ENCODE measurements at places on chromosomes 4 and X.
A peak's percentile ranks its signal among the peaks of the same experiment; 100 is the strongest.

- DNase-seq: no peak
Measured at GRCh38 chr4:173777921-173778320, 247.9 kb upstream of the HAND2 start.

GRCh38 chr4:82230306-82230705, 143.5 kb downstream of the HNRNPD start:
- DNase-seq: no peak

GRCh38 chrX:13955095-13955647, 74.5 kb downstream of the GEMIN8 start:
- no peak for DNase-seq

GRCh38 chrX:13550346-13550745, 19.1 kb upstream of the EGFL6 start:
- no peak for DNase-seq

DNA sequence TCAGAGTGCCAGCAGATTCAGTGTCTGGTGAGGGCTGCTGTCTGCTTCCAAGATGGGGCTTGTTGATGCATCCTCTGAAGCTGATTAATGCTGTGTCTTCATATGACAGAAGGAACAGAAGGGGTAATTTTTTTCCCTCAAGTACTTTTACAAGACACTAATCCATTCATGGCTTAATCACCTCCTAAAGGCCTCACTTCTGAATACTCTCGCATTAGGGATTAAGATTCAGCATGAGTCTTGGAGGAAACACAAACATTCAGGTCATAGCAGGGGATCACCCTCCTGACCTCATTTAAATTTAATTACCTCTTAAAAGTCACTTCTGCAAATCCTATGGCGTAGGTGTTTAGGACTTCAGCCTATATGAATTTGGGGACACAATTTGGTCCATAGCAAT, 1145.5 kb upstream of the PCDH10 start:
- DNase-seq: no peak

DNA sequence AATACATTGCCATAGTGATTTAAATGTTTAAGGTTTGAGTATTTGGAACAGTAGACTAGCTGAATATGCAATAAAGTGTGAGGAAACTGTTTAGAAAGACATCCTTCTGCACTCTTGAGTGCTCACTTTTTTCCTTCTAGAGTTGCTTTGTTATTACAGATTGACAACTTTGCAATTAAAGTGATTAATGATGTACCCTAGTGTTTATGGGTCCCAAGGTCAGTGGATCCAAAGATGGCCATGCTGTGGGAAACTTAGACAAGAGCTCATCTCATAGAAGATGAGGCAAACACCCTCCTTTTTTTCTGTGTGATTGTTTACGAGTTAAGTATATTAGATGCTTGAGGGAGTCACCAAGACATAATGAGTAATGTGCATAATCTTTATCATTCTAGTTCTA, 118.8 kb downstream of the PDLIM5 start:
- no peak for DNase-seq

DNA sequence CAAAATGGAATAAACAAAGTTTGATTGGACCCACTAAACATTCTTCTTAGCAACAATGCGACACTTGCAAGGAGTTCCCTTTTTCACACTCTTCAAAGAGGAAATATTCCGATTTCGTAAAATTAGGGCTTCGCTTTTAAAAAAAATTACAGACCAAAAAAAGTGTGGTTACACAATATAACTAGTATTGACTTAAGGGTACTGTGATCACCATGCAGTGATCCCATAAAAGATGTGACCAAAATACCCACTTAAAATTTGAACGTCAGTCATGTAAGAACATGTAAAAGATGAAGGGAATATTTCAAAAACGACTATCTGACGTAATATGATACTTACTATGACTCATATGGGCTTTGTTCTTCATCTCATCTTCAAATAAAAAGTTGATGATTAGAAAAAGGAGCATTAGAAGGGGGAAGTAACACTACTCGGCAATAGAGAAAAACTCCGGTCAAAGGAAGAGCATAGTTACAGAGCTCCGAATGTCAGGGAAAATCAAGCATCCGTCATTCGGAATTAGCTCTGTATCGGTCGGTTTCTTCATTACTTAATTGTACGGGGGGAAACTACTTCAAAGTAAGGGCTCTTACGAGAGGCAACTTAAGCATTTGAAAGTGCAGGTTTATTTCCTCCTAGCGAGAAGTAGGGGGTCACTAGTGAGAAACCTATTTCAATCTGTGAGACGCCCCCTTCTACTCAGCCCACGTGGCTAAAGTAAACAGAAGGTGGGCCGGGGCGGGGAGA, 1.3 kb upstream of the TET2 start:
- DNase-seq: peak; percentile 14

DNA sequence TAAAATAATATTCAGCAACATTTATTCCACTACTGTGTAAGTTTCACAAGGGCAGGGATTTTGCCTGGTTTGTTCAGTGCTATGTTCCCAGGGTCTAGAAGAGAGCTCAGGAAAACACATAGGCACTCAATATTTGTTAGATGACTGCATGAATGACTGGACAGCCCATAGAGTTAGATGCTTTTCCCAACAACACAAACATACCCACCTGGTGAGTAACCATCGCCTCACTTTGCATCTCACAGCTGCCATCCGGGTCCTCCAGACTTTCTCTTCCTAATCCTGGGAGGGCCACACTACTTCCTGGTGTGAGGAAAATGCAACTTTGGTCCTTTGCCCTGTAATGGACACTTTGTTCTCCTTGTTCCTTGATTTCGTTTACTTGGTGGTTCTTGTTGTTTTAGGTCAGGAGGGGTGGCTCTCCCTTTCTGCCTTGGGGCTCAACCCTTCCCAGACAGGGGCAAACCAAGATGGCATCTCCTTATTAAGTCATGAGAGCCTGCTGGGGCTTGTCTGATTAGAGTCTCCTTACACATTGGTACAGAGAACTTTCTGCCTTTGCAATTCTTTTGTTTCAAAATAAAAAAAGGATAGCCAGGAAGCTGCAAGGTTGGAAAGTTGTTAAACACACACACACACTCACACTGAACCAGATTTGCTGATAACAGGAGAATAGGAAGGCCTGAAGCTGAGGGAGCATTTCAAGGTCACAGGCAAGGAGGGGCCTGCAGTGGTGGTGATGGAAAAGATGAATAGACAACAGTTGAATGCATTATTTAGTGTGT, 190.6 kb downstream of the MID1IP1 start:
- no peak for DNase-seq

GRCh38 chrX:23930894-23931604, 23.2 kb downstream of the CXorf58 start:
- peak; percentile 31 for DNase-seq

- no peak for DNase-seq
Measured at GRCh38 chr4:123649250-123649644, 252.7 kb downstream of the SPRY1 start.

DNA sequence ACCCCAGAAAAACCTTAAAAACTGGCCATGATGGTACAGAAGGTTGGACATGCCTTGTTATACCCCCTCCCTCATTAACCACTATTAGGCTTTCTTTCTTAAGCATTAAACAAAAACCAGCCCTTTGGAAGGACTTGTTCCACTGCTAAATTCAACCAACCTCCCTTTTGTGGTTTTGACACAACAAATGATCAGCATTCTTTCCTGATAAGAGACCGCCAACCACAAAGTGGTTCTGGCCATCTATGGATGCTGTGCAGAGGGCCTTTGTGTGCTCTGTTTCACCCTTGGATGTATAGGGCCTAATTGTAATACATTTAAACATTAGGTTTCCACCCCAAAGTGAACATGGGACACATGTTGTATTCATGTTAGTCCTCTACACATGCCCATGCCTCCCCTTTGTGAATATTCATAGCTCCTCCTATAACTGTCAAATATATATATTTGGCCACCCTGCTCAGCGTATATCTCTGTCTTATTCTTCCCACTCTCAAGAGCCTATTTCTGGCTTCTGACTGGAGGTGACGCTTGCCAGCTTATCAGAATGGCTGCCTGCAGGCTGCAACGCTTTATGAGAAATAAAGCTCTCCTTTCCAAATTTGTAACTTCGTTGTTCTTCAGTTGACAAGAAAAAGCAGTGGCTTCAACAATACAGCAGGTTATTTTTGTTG, 126.6 kb downstream of the NPNT start:
- no peak for DNase-seq

DNA sequence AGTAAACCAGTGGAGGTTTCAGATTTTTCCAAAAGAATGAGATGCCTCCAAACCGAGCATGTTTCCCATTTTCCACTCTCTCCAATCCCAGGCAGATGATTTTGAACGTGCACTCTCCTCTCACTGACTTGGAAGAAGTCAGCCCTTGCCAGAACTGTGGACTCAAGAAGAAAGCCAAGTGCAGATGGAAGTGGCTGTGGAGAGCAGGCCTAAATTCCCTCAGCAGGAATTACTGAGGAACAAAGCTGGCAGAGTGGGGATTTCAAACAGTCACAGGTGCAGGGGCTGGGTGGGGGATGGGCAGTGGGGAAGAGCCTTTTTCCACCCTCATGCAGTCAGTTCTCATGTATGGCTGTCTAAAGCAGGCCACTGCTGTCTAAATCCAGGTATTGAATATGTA, 83.5 kb upstream of the PLAC1 start:
- DNase-seq: no peak

DNA sequence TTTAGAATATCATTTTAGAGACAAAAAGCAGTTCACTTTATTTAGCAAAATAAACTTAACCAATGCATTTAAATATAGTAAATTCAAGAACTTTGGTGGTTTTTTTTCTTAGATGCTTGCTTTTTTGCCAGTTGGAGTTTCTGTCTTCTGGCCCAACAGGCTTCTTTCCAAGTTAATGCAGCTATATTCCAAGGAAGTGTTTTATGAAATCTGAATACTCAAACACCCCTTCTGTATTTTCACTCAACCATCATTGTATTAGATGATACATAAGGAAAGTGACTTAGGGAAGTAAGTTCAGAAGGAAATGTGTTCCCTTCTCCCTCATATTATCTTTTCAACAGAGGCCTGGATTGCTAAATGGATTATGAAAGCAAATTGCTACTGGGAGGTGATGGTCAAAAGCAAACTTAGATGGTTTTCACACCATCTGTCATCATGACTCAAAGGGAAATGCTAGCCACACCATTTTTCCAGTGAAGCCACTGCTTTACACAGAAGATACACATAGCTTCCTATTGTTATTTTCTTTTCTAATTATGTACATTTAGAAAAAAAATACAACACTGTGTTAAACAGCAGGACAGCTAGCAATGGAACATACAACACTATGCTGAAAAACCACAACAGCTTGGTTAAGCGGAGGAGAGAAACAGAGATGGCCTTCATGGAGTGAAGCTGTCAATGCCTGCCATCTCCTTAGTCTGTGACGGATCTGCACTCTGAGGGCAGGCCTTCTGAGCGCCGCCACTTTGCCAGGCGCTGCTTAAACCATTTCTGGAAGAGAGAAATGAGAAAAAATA, 32.9 kb downstream of the HOPX start:
- peak; percentile 11 for DNase-seq

GRCh38 chrX:95640226-95640625, 1044.4 kb upstream of the DIAPH2 start:
- DNase-seq: no peak

- DNase-seq: no peak
Measured at GRCh38 chr4:146059151-146059550, 116.4 kb upstream of the LSM6 start.

DNA sequence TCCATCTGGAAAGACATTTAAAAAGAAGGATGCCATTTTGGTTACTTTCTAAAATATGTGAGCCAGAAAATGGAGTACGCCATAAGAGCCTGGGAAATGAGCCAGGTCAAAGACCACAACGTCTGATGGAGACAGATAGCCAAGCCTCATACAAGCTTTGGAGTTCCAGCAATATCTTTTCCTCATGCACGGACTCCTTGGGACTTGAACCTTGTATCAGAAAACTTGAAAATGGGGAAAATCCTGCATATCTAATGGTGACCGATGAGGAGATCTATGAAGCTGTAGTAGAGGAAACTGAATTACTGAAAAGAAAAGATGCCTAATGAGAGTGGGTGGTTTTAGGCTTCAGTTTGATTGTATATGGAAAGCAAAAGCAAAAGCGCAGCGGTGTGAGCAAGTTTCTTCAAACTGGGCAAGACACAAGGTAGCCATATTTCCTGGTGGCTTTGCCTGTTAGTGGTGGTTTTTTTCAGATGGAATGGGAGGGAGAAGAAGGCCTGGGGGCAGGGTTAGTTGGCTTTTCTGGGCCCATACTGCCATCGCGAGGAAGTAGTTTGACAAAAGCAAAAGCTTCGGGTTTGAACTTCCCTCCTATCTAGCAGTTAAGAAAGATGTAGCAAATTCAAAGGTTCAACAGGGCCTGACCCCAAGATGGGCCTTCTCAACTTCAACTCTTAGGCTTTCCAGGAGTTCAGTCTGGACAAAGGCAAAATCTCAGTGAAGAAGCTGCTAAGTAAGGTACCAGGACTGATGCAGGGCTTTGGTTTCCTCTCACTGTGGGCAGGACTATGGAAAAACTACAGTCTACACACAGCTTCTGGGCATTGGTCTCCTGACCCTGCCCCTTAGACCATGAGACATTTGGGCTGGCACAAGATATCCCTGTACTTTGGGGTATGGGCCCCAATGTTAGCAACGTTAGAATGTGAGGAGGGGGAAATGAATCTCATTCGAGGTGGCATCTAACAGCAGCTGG, 210.0 kb upstream of the STK26 start:
- DNase-seq: peak; percentile 88

- DNase-seq: no peak
Measured at GRCh38 chrX:153509592-153509991, 7.8 kb upstream of the ATP2B3 start.

GRCh38 chr4:70515367-70516250, 2.8 kb upstream of the AMTN start:
- DNase-seq: no peak

- no peak for DNase-seq
Measured at GRCh38 chrX:1700757-1701156, 85.9 kb downstream of the ASMT start.

DNA sequence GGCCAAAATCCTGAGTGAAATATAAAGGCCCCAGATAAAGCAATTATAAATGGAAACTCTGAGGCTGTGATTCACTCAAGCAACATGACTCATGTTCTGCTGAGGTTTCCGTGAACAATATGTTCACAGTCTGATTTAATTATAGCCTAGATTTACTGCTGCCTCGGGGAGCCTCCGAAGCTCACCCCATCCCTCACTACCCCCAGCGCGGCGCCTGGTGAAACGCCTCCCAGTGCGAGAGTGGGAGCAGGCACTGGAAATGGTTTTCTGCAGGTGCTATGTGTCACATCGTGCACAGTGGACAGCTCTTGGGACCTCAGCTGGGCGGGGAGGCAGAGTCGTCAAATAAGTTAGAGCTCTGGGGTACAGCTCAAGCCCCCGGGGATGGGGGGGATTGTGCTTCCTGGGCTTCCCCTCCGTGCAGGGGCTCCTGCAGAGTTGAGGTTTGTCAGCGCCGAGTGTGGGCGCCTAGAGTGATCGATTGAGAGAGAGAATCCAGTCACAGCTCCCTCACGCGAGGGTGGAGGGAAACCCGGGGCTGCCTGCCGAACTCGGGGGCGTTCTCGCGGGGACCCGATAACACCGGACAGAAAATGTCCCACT, 110.6 kb downstream of the PHKA2 start:
- no peak for DNase-seq
